ENCODE measurements at places on chromosomes 5 and 9.

DNA sequence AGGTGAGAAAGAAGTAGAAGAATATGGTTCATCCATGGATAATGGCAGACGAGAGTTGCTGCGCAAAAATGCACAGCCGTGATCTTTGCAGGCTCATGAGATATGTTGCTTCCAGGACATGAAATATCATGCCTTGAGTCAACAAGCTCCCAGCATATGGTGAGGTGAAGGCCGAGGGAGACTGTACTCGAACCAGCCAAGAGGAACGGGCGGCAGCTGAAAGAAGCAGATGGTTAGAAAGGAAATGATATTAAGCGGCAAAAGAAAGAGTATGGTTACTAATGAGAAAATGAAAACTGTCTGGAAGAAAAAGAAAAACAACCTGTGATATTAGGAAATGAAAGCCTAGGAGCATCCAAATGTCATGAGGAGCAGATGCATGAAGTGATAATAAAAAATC is 344.7 kb upstream of the DAP start:
- DNase-seq, result no peak

DNA sequence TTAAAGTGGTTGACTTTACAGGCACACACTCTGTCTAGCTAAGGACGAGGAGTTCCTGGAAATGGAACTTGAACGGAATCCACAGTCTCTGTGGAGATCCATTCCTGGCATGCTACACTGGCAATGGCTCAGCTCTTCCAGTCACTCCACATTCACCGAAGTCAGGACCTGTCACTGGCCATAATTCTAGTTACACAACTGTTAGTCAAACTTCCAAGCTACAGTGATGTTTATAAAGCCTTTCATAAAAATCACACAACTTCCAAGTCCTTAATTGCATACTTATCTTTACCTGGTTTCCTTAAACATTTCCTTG is 15.7 kb downstream of the CDC14B start:
- no peak for DNase-seq

GRCh38 chr5:65478336-65478735 is 3.4 kb downstream of the ADAMTS6 start:
- DNase-seq, result no peak

DNA sequence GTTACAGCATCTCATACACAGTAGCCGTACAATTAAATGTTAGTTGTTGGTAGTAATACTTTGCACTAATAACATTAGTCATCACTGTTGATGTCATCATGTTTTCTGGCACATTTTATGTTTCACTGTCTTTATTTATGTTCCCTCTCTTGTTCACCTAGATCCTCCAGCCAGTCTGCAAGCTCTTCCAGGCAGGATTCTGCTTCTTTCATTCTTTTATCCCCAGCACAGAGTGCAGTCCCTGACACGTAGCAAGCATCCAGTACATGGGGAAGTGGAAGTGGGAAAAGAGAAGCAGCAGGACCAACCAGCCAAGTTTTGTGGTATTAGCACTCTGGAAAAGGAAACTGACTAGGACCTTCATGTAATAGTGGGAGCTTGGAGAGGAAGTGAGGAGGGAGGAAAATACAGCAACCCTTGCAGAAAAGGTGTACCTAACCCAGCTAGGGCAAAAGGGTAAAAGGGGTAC is 89.7 kb upstream of the SLC44A1 start:
- DNase-seq, result no peak

- DNase-seq, result no peak
Observed at GRCh38 chr9:27385606-27386322, 88.8 kb upstream of the EQTN start.

GRCh38 chr9:89564346-89564878 is 40.4 kb upstream of the GADD45G start:
- no peak for DNase-seq
